ENCODE measurements at places on chromosomes 11 and 22. TPM values are rescaled to one million over a fixed set of nuclear protein-coding genes. Genes with fewer than 3 reads are reported as not detected.

Gene MMP7
- 0.12 TPM for total RNA-seq

Gene GTSE1
- total RNA-seq = 10.3 TPM

Gene CCDC15
- 2.3 TPM for total RNA-seq

Gene SCGB1C1
- not detected for total RNA-seq

Gene DDI1
- not detected for total RNA-seq

Gene PANX2
- 4.2 TPM for total RNA-seq

Gene SAAL1
- total RNA-seq = 19.5 TPM

Gene FBLN1
- 3.9 TPM for total RNA-seq

- DNase-seq = no peak
Measured at GRCh38 chr11:975827-976226, 50.2 kb downstream of the AP2A2 start.

DNA sequence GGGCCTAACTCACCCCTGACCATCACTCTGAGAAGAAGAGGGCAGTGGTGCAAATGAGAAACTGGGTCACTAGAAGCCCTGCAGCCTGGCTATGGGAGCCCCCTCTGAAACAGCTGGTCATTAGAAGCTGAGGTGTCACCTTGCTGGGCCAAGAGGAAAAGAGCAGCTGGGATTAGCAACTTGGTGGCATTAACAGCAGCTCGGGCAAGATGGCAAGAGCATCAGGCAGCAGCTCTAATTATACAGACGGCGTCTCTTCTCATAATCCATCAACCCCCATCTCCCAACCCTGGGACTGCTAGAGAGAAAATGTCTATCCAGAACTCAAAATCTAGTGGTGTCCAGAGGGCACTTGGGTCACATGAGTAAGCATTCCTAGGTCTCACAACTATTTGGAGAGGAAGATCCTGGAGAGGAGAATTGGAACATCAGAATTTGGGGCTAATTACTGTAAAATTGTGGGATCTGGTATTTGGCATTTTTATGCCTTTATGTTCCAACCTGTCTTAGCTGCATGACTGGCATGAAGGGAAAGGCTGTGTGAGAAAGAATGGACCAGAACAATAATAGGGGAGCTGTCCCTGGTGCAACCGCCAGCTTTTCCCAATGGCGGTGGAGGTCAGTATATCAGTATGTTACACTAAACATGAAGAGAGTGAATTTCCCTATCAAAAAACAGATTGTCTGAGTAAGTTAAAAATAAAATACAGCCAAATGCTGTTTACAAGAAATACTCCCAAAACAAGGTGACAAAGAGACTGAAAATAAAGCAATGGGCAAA, 7.6 kb upstream of the LMO1 start:
- no peak for DNase-seq

DNA sequence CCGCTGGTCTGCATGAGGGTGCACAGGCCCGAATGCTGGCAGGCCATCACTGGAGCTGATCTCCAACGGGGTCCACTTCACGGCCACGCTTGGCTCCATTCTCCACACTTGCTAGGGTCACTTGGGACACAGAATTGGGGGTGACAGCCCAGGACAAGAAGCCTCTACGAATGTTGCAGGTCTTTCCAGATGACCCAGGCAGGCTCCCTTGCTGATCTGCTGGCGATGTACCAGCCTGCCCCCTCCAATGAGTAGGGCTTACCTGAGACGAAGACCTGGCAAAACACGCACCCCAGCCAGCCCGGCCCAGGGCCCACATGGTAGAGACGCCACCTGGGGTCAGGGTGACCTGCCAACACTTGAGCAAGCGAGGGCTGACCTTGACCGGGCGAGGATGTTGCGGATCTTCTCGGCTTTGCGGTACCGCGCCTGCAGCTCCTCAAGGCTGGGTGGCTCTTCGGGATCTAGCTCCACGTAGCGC, 44.9 kb downstream of the C11orf58 start:
- DNase-seq = no peak

DNA sequence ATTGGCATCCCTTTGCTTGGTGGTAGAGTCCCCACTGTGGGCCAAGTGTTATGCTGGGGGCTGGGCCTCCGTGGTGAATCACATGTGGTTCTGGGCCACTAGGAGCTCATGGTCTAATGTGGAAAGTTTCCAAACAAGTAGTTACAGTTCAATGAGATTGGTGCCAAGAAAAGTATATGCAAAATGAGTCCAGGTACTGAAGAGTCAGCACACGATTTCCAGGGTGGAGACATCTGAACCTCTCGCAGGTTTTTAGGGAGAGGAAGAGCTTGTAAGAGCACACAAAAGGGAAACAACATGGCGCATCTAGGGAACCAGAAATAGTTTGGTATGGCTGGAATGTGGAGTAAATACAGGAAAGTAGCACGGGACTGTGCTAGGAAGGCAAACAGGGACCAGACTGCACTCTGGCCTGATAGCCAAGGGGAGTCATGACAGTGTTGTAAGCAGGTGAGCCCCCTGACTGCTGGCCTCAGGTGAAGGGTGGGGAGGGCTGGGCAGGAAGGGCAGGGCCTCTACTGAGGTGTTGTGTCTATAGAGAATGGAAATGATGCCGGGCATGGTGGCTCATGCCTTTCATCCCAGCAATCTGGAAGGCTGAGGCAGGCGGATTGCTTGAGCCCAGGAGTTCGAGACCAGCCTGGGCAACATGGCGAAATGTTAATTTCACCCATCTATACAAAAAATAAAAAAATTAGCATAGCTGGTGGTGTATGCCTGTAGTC, 12.6 kb downstream of the POLR2F start:
- DNase-seq = no peak

GRCh38 chr22:30238661-30239487, 7.7 kb downstream of the LIF start:
- DNase-seq = no peak

DNA sequence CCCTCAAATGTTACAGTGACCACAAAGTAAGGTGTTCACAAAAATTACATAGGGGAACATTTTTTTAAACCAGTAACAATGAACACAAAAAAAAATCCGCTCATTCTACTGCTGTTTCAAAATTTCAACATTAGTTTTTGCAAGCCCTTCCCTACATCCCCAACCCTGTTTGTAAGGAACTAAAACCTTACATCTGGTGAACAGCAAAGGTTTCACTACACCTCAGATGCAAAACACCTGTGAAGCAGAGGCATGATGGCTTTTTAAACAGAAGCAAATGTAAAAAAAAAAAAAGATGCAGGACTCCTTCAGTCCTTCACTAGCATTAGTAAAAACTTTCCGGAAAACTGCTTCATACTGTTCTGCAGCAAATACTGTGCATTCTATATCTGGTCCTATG, 50.0 kb upstream of the API5 start:
- no peak for DNase-seq

GRCh38 chr11:40236526-40236925, 1222.9 kb downstream of the LRRC4C start:
- DNase-seq = no peak

DNA sequence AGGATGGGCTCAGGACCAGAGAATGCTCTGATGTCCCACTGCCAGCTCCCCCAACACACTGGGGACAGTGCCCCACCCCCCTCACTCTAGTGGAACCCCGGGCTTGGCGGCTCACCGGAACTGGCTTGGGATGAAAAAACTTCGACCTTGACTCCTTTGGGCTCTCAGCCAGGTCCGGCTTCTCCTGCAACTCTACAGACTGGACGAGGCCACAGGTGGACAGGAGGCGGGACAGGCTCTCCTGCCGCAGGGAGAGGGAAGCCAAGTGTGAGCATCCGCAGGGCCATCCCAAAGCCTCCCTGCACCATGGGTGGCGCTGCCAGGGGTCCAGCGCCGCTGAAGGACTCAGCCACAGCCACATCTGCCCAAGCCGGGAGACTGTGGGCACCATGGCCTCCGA, 3.7 kb downstream of the RRP7A start:
- no peak for DNase-seq

DNA sequence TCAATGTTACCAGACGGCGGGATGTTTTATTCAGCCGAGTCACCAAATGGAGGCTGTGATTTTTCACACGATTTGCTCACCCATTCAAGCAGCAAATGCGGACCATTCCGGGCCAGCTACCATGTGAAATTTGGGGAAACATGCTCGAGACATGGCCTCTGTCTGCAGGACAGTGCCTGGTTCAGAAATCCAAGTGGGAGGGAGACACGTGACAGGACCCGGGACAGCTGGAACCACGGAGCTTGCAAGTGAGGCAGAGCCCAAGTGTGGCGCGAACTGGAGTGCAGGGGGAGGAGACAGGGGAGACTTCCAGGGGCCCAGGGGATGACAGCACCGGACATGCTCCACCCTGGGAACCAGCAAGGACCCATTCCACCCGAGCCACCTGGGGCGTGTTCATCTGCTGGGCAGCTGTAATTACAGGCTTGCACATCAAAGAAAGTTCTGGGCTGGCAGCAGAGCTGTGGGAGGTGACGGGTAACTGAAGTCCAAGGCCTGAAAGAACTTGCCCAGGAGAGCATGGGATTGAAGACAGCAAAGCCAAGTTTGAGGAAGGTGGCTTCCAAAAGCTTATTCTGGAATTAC, 16.5 kb downstream of the CERK start:
- DNase-seq = no peak

DNA sequence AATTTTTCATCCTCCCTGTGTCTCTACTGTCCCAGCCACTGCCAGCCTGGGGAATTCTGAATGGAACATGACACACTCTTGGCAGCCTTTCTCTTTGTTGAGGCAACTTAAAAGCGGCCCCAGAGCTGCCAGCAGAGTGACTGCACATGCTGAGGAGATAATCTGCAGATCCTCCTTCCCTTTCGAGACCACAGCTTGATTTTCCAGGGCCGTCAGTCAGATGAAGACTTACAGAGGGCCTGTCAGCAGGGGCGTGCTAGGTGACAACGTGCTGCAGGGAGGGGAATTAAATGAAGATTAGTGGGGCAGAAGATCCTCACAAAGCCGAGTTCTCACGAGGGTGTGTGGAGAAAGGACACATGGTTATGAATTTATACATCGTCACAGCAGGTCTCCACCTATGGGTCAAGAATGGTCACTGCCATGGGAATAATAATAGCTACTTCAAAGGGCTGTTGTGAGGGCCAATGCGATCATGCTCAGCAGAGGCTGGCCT, 193.5 kb upstream of the PITPNB start:
- peak; percentile 7 for DNase-seq

DNA sequence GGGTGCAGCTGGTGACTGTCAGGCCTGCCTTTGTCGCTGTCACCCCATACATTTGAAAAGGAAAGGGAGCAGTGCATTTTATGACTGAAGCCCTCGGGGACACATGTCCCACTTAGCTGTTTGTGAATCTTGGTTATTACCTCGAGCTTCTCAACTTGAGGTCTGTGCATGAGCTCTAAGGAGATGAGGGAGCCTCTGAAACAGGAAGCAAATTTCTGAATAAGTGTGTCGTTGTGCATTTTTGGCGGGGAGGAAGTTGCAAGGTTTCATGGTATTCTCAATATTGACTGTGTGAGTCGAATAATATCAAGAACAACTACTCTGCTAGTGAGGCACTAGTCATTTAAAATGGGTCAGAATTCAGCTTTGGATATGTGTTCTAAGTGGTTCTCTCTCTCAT, 149.7 kb upstream of the PLET1 start:
- DNase-seq = no peak

- DNase-seq = peak; percentile 75
Measured at GRCh38 chr11:27423125-27423524, 49.5 kb downstream of the LGR4 start.

DNA sequence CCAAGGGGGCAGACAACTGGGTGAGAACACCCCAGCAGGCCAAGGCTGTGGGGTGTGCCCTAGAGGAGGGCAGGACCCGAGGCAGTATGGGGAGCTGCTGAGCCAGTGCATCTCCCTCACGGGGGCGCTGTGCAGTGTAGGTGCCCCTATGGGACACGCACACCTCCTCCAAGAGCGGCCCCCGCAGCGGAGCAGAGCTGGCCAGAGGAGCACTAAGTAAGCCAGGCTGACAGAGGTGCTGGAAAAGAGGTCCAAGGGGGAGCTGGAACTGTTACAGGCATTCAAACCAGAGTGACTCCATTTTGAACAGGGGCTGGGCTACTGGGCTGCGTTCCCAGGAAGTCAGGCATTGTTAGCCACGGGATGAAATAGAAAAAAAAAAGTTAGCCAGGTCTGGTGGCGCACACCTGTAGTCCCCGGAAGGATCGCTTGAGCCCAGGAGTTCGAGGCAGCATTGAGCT, 41.8 kb downstream of the TST start:
- DNase-seq = peak; percentile 30

DNA sequence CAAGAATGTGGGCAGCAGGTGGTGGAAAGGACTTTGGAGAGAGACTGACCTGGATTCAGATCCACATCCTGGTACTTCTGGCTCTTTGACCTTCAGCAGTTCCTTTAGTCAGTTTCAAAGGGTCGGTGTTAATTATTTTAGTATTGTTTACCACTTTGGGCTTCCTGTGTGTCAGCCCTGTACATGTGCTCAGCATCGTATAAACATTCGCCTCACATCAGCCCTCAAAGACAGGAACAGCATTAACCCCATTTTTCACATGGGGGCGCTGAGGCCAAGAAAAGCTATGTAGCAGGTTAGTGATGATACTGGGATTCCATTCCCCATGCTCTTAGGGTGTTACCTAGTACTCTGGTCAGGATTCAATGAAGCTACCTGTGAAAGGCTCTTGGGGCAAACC, 72.1 kb upstream of the YWHAH start:
- DNase-seq = peak; percentile 30

DNA sequence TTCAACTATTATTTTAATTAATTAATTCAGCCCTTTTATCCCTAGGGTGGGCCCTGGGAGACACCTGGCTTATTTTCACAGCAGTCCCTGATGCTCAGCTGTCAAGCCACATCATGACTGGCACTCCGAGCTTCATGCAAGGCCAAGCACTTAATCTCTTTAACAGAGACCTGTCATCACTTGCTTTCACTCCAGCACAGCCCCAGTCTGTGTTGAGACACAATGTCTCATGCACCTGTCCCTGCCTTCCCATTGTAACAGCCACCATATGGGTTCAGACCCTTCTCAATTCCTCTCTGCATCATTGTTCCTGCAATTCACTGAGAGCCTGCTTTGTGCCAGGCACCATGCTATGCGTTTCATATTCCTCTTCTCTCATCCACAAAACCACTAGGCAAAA, 222.2 kb upstream of the TENM4 start:
- DNase-seq = no peak

DNA sequence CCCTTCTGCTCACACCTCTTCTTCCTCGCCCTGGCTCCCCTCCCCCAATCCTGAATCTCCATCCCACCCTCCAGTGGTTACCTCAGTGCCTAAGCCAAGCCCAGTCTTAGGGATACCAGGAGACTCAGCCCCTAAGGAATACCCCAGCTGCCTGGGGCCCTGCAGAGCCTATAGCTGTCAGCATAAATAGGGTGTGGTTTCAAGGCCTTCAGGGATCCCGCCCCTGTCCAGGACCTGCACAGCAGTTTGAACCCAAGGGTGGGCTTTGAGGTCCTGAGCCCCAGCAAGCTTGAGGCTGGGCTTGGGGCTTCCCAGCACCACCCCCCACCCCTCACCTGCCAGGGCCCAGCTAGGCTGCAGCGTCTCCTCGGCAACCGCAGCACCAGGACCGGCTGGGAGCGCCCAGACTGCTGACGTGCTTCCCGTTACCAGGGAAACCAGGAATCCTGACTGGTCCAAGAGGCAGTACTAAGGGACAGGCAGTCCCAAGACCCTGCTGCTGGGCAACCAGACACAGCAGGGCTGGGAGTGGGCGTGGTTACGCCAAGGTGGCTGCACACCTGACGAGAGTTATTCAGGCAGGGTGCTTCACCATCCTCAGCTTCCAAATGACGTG, 13.7 kb downstream of the APBB1 start:
- no peak for DNase-seq
